Osteoblast (primary cell): ENCODE measurements at places on chromosomes 13 and 19.

GRCh38 chr13:76822698-76823267, 63.4 kb downstream of the KCTD12 start:
- DNase-seq: no peak

DNA sequence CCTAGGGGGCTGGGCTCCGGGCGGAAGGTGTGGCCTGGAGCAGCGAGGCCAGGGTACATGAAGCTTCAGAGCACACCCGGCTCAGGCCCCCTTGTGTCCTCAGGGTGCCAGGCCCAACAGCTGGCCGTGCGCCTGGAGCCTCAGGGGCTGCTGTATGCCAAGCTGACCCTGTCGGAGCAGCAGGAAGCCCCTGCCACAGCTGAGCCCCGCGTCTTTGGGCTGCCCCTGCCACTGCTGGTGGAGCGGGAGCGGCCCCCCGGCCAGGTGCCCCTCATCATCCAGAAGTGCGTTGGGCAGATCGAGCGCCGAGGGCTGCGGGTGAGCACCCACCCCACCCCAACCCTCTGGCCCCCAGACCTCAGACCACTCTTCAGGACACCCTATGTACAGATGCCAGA, 3.2 kb downstream of the SYDE1 start:
- no peak for DNase-seq

DNA sequence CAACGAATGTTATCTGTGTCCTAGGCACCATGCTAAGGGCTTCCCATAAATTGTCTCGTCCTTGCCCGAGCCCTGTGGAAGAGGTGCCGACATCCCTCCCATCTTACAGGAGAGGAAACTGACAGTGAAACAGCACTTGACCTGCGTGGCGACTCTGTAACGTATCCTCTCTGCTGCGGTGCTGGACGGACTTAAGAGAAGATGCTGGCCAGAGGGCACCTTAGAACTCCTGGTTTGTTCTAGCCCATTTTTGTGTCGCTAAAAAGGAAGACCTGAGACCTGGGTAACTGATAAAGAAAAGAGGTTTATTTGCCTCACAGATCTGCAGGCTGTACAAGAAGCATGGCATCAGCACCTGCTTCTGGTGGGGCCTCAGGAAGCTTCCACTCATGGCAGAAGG, 68.6 kb downstream of the KCTD15 start:
- no peak for DNase-seq

DNA sequence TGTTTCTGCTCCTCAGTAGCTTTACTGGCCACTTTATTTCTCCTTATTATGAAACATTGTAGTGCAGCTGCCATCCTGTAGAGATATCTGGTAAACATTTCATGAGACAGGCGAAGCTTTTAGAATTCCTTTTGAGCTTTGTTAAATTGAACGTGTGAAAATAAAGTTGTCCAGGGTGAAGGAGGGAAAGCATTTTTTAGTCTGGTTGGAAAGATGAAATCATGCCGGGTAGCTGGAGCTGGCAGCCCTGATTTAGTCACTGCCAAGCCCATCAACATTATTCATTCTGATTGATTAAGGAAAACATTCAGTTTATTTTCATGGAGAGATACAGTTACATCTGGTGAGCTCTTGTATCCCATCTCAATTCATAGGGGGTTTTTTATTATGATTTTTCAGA, 326.2 kb upstream of the GPC6 start:
- no peak for DNase-seq

- no peak for DNase-seq
Measured at GRCh38 chr19:31314849-31315629, 34.2 kb downstream of the TSHZ3 start.
